ENCODE measurements at places on chromosomes 11 and 22.

- no peak for DNase-seq
These were observed at the start of gene TUB for GRCh38 chr11:8080674-8081590. TSS of gene TUB (plus strand) at chr11:8081211. CDS start at chr11:8081511, 300 bp downstream.

- DNase-seq, result no peak
These were observed 5.4 kb upstream of the MADD start for GRCh38 chr11:47264521-47264920.

- no peak for DNase-seq
These were observed 566.2 kb downstream of the MIAT start for GRCh38 chr22:27223317-27224177.

- DNase-seq, result peak; percentile 6
These were observed 98.6 kb downstream of the SEZ6L start for GRCh38 chr22:26267856-26268255.
